ENCODE measurements at places on chromosomes 13 and 19.

- DNase-seq: peak; percentile 60
Observed at GRCh38 chr19:6736169-6736916, 1.0 kb downstream of the GPR108 start.

- no peak for DNase-seq
Observed at GRCh38 chr13:99760456-99760855, 211.1 kb downstream of the ZIC5 start.

DNA sequence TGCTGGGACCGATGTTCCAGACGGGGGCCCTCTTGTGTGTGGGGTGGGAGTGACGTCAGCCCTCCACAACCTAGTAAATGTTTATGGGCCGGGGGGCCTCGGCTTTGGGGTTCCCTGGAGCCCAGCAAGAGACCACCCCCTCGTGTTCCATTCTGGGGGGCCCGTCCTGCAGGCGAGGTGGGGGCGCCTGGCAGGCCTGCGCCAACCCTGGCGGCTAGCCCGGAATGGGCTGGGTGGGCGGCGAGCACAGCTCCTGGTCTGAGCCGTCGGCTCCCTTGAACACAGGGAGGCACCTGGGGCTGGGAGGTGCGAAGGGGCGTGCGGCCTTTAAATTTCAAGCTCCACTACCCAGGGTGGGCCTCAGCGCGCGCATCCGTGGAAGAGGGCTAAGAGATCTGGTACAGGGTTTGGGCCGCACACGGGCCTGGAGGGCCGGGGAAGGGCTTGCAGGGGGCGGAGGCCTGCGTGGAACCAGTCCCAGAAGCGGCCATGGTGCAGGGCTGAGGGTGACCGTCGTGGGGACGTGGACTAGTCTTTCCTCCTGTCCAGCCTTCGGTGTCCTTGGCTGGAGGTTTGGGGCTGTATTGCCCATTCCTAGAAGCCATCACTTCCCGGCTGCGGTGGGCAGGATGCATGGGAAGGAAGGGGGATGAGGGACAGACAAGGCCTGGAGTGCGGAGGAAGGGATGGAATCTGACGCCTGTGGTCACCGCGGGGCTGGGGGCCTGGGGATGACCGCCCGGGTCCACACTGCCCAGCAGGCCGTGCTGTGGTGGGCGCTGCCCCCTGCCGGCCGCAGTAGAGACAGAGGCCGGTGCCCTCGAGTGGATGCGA, 11.4 kb downstream of the NDUFA11 start:
- DNase-seq: no peak

DNA sequence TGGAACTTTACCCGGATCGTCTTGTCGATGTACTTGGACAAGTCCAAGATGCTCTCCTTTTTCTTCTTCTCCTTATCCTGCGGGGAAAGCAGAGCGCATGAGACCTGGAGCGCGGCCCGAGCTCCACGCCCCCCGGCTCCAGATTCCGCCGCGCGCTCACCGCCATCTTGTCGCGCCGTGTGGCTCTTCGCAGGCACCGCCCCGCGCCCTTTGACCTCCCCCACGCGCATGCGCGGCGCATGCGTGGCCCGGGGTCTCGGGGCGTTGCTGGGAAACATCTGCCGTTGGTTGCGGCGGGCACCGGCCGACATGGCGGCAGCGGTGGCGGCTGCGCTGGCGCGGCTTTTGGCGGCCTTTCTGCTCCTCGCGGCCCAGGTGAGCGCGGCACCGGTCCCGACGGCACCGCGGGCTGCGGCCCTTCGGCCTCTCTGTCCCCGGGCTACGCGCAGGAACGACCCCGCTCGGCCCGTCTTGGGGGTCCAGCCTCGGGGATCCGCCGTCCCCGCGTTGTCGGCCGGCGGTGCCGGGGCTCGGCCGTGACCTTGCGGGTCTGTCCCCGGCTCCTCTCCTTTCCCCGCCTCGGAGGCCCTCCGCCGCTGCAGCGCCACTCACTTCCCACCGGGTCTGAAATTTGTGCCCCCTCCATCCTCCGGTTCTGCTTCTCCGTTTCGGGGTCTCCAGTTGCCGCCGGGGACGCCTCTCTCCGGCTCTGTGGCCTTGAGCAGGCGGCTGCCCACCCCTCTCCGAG, at the start of the genes LSM7 and SPPL2B:
LSM7 (minus strand) TSS at position 186 of the 748 bp plus-strand sequence; CDS start at position 166, 20 bp downstream.
SPPL2B (plus strand) TSS at position 284 of the 748 bp plus-strand sequence; CDS start at position 310, 26 bp downstream.
- DNase-seq: peak; percentile 83

GRCh38 chr19:15432018-15432494, 13.3 kb upstream of the AKAP8L start:
- DNase-seq: no peak

GRCh38 chr13:108249150-108249549, 20.4 kb upstream of the TNFSF13B start:
- DNase-seq: no peak

DNA sequence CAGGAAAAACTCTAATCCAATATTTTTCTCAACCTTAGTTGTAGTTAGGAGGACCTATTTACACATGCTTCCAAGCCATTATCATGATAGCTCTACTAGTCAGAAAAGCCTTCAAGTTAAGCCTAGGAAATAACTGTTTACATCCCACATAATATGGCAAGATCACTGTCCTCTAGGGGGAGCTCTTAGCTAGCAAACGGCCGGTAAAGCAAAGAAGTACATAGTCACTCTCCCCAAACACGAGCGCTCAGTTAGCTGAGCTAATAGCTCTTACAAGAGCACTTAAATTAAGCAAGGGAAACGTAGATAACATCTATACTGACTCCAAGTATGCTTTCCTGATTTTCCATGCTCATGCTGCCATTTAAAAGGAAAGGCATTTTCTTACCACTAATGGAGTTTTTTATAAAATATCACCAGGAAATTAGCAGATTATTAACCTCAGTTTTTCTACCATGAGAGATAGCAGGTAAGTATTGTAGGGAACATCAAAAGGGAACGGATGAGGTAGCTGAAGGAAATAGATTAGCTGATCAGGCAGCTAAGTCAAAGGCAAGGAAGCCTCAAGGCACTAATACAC, 100.6 kb upstream of the PABPC3 start:
- DNase-seq: peak; percentile 31

- DNase-seq: no peak
Observed at GRCh38 chr13:80840316-80840976, 499.5 kb upstream of the SPRY2 start.

GRCh38 chr13:23771552-23771951, 117.6 kb downstream of the MIPEP start:
- no peak for DNase-seq

DNA sequence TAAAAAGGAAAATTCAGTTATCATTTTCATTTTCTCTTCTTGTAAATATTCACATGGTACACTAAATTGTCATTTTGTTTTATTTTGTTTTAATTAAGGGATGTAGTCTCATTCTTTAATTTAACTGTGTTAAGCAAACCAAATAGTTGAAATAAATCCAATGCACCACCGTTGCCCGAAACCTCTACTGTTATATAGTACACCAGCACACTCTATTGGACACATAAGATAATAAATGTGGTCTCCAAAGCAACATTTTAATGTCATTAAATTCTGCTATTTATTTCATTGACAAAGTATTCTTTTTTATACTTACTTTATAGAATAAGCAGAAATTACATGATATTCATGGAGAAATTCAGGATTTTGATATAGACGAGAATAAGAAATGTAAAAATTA, 156.4 kb upstream of the FREM2 start:
- DNase-seq: no peak

DNA sequence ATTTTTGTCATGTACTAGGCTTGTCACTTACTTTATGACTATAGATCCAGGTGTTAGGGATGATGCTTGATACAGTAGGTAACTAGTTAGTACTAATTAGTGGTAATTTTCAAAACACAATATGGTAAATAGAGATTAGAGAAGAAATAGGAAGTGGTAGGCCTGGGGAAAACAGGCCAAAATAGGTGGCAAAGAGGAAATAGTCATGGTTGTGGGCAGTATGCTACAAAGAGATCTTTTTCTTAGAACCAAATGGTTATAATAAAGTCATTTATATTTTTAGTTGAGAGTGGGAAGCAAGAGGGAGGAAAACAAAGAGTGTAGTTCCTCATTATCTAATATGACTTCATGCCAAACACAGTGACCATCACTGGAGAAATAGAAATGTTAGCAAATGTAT, 9.1 kb upstream of the VWA8 start:
- no peak for DNase-seq

DNA sequence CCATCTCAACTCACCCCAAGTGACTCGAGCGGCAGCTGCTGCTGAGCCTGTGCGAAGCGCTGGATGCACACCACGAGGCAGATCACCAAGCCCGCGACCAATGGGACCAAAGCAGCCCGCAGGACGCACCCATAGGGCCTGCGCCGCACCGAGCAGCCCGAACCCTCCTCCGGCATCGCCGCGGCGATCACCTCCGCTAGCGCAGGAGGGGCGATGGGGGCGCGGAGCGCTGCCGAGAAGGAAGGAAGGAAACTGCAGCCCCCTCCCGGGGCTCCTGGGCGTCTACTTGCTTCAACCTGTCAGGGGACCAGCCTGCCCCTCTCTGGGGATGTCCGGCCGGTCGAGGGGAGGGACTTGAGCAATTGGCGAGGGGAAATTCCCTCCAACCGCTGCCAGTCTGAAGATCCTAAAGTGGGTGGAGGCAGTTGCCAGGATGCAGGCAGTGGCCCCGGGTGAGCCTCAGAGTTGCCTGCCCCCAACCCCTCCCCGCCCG, at the start of gene CD70:
CD70 (minus strand) TSS at position 324 of the 493 bp plus-strand sequence; CDS start at position 176, 148 bp downstream.
- DNase-seq: peak; percentile 32

GRCh38 chr13:30108216-30108912, 199.0 kb downstream of the KATNAL1 start:
- no peak for DNase-seq

DNA sequence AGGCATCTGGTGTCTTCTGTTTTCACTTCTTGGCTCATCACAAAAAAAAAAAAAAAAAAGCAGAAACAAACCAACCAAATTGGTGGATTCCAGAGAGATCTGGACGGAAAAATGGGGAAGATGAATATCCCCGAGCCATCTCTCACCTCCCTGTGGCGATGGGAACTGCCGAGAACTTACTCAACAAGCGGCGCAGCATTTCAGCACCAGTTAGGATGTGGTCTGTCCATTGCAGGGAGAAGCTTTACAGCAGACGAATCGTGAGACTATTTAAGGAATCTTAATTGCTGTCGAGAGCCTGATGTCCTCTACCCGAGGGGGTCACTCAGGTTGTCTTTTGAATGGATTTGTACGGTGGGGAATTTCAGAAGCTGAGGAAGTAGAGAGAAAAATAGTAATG, 17.3 kb upstream of the KDM4B start:
- DNase-seq: no peak

- no peak for DNase-seq
Observed at GRCh38 chr13:98056839-98057410, 86.0 kb upstream of the FARP1 start.

DNA sequence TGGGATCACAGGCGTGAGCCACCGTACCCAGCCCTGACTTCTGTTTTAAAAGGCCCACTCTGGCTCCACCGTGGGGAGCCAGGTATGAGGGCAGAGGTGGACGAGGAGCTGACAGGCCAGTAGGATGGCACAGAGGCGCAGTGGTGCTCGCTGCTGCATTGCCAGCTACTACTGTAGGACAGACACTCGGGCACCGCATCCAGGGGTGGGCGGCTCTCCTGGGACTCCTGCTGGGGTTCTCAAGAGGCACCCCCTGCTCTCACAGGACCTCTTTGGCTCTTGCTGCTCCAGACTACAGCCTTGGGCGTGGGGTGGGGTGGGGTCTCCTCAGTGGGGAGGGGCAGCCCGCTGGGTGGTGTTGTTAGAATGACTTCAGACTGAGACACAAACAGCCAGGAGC, 53.4 kb downstream of the LATS2 start:
- no peak for DNase-seq

GRCh38 chr13:28423010-28423409, 71.9 kb downstream of the FLT1 start:
- DNase-seq: no peak

DNA sequence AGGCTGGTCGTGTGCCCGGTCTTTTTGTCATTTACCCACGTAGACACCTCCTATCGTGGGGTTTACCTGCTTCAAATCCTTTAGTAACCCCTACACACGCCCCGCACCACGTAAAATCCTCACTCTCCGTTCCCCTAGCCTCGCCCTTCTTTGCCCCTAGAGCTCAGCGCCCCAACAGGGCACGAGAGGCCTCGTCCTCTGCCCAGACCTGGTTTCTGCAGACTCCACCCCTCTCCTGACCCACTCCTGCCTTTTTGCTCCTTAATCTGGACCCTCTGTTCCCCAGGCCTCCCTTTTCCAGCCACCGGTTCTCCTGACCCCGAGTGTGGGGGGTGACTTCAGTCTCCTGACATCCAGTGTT, 412 bp downstream of the ZNF528 start:
- no peak for DNase-seq

GRCh38 chr13:97945342-97945741, 8.1 kb upstream of the IPO5 start:
- no peak for DNase-seq

DNA sequence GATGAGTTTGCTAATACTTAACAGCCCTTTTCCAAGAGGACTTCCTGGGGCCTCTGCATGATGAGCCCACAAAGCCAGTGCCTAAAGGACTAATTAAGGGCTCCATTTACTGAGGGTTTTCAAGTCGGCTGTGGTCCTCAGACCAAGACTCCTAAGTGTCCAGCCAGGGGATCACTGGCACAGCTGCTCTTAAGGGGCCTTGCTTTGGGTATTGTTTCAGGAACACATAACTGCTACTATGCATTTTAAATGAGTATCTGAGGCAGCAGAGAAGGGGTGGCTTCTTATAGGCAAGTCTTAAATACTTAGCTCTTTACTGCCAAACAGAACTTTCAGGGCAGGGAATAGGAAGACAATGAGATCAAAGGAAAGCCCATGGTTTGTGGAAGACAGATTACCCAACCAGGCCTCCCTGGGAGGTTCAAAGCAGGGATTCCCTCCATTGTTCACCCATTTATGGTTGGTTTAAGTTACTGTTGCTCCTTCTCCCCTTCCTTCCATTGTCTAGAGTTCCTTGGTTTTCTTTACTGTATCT, 61.9 kb downstream of the TNFRSF19 start:
- no peak for DNase-seq

DNA sequence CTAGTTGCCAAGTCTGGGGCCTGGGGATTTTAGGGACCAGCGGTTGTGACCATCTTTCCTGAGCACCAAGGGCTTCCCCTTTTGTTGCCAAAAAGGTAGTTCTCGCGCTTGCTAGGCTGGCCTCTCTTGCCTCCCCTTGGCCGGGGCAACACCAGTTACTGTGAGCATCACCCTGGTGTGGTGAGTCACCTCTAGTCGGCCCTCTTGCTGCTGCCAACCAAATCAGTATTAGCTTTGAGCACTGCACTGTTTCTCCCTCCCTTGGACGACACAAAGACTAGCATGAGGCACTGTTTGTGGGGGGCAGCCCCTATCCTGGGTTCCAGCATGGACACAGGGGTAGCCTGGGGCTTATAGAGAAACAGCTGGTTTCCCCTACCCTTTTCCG, 6.9 kb downstream of the SYDE1 start:
- no peak for DNase-seq

DNA sequence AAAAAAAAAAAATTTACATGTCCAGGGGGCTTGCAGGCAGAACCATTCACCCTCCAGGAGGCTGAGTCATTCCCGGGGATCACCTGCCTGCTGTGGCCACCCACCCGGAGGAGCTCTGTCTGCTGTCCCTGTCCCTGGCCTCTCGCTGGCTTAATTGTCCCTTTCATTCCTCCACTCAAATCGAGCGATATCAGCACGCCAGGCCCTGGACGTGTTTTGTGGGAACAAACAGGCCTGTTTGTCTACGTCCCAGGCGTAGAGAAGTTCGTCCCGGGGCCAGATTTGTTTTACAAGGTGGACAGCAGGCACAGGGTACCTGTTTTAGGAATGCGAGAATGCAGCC, 21.2 kb downstream of the SULT2B1 start:
- DNase-seq: no peak

All from stimulated activated CD4-positive, alpha-beta T cell treated with anti-CD3 and anti-CD28 coated beads, TNF-alpha, amount 100 ng/mL, for 48 hours (primary cell).